ENCODE measurements at places on chromosomes 16 and 17.

GRCh38 chr17:52150935-52151334, 7.6 kb downstream of the CA10 start:
- DNase-seq = no peak

DNA sequence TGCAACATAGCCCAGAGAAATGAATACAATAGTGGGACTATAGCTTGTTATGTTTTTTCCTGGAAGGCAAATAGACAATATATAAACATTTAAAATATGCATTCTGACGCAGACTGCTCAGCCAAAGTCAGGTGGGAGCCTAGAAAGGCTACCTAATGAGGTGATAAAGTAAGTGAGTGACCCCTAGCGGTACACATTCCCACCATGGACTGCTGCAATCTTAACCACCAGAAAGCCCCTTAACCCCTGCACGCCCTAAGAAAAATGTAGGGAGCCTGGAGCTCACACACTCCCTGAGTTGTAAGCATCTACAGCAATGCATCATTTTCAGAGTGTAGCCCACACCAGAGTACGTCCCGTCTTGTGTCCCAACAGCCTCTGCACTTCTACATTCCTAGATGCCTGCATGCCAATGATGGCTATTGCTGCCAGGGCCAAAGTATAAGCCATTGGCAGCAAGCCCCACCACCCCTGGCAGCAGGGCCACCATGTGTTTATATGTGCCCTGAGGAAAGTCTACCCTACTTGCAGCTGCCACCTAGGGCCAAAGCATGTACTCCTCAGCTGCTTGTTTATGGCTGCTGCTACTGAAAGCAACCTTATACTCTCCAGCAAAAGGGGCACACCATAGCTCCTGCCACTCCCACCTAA, 127.6 kb downstream of the KIF2B start:
- no peak for DNase-seq

- DNase-seq = no peak
Measured at GRCh38 chr17:45792995-45793755, 9.1 kb downstream of the CRHR1 start.

DNA sequence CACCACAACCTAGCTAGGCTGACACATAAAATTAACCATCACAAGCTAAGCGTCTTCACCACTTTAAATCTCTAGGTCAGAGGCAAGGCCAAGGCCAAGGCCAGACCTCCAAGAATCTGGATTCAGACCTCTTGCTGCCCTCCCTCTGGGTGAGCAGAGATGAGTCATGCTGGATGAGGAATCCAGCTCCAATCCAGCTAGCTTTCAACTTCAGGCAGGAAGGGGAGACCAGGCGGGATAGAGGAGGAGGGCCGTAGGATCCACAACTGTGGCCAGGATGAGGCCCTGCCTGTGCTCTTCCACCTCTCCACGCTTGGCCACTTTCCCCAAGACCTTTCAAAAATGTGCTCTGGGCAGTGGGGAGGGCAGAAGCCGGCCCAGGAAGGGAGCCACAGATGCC, 14.7 kb downstream of the LRRC75A start:
- DNase-seq = peak; percentile 88

DNA sequence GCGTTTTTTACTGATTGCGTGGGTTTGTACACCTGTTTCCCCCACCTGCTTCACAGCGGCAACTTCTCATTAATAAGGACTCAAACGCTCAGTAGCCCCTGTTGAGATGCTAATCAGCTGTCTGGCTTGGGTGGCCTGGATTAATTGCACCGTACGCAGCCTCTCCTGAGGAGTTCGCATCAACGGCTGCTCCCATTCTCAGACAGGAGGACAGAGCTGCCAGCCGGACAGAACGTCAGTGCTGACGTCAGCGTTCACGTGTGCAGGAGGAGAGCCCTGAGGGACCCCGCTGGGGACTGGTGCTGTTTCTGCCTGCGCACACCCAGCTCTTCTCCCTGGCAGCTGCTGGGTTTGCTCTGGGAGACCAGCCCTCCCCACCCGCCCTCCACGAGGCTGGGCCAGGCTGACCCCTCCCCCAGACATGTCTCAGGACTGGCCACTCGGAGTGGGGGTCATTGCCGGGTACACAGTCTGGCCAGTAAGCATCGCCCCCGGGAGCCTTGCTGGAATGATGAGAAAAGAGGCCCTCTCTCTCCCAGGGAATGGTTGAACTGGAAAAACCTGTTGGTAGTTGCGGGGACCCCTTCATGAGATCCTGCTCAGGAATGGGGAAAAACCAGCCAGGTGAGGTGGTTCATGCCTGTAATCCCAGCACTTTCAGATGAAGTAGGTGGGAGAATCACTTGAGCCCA, 5.7 kb upstream of the BANP start:
- peak; percentile 53 for DNase-seq

DNA sequence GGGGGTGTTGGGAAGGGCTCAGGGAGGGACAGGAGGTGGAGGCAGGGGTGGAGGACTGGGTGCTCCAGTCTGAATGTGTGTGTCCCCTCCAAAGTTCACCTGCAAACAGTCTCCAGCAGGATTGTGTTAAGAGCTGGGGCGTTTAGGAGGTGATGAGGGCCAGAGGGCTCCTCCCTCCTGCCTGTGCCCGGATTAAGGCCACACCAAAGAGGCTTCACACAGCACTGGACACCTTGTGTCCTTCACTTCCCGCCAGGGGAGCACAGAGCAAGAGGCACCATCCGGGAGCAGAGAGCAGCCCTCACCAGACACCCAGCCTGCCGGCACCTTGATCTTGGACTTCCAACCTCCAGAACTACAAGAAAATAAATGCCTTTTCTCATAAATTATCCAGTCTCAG, 30.2 kb upstream of the ENPP7 start:
- DNase-seq = no peak

DNA sequence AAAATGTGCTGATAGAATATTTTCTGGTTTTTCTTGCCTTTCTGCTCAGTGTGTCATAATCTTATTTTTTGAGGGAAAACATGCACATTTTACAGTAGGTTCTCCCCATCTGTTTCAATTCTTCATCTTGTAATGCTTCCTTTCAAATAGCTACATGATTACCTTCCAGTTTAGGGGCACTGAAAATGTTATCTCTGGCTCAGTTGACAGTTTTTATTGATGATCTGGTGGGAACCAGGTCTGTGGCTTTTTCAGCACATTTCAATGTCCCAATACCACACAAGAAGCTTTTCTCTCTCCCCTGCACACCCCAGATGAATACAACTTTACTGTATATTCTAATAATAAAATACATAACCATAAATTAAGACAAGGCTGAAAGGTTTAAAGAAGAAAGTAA, 36.5 kb downstream of the FTO start:
- DNase-seq = no peak

DNA sequence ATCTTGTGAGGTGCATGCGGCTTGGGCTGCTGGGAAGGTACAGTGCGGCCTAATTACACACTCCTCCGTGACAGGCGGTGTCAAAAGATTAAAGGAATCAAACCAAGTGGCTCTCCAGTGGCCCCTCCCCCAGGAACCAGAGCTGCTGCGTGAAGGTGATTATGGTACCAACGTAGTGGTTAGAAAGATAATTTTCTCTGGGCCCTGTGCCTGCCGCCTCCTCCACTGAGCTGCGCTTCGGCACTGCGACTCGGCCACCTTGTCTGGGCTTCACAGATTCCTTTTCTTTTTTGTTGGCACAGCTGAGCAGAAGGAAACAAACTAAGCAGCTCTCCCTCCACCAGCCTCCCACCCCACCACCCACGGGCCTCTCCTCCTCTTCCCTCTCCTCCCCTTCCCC, 113.2 kb upstream of the SDK2 start:
- no peak for DNase-seq

- DNase-seq = peak; percentile 17
Measured at GRCh38 chr17:27657620-27658019, 26.6 kb downstream of the LGALS9 start.

DNA sequence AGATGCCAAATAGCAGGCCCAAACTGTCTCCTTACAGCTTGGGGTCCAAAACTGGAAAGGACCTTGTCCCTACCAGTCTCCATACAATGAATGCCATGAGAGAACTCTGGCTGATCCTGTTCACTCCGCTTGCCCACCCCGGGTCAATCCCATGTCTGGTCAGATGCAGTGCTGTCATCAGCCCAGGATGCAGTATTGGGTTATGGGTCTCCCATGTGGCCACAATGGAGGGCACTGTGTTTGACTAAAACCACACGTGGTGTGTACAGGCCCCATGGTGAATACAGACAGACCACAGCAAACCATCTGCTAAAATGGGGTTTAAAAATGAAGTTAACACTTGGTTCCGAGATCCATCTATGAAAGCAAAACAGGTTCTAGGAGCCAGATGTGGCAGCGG, 20.4 kb downstream of the TRIM16 start:
- DNase-seq = no peak

GRCh38 chr16:17238285-17239028, 232.3 kb downstream of the XYLT1 start:
- no peak for DNase-seq

- DNase-seq = no peak
Measured at GRCh38 chr16:72736074-72736473, 311.9 kb downstream of the ZFHX3 start.

DNA sequence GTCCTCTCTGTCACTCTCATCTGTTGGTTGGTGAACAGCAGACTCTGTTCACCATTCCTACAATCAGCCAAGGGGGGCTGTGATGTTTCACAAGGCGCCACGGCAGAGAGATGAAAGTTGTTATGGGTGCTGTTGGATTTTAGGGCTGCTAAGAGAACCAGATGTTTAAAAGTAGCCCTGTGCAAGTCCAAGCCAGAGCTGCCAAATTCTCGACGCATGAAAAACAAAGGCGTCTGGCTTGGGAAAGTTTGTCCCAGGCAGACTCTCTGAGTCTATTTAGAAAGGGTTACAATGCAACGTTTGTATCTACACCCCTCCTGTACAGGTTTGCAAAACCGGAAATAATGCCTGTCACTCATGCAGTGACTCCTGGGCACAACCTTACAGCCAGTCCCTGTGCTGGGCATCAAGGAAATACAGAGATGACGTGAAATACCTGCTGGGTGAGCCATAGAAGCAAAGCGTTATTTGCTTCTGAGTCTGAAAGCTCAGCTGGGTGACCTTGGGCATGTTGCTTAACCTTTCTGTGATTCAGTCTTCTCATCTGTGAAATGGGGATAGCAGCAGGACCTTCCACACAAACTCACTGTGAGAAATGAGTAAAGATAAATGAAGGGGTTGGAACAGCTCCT, 74.8 kb downstream of the XYLT1 start:
- no peak for DNase-seq

- no peak for DNase-seq
Measured at GRCh38 chr17:43477832-43478634, 5.7 kb upstream of the DHX8 start.

DNA sequence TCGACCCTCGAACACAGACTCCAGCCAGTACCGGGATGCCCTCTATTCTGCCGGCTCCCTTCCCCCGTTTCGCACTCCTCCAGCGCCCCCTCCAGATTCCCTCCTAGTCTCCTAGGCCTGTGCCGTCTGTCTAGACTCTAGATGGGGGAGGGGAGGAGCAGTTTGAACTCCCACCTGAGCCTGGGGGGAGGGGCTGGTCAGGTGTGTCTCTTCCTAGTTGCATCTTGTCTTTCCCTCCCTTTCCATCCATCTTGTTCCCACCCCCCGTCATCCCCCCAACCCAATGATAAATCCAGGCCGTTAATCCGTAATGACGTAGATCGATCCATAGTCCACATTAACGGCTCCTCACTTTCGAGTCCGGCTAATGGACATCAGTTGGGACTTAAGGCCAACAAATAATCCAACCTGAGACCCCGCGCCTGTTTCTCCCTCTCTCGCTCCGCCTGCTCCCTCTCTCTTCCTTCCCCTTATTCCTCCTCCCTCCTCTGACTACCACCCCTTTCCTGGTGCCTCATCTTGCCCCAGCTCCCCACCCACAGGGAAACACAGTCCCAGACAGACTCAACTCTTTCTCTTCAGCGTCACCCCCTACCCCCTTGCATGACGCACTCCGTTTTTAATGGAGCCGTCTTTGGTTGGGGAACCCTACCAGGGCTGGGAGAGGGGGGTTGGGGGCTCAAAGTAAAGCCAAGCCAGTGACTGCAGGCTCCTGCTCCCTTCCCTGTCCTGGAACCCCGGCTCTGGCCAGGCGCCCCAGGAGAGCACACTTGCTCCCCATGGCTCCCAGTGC, 3.4 kb upstream of the HOXB5 start:
- DNase-seq = no peak

GRCh38 chr17:43384476-43384862, 14.3 kb upstream of the ARL4D start:
- DNase-seq = no peak

DNA sequence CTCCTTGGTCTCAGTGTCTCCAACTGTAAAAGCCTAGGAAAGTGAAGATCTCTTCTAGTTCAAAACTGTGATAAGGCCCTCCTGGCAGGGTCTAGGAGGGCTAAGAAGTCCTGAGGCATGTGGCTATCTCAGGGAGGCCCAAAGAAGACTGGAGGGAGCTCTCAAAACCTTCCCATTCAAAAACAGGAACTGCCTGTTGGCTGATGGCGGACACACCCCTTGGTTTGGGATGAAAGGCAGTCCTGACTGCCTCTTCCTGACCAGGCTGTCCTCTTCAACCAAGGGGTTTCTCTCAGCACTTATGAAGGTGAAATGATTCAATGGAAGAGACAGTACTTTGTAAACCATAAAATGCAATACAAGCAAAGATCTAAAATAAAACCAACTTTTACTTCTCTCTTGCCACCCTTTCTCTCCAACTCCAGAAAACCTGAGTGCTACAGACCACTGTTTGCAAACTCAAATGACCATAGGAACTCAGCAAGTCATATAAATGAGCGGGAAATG, 4.7 kb downstream of the ZNF764 start:
- no peak for DNase-seq

DNA sequence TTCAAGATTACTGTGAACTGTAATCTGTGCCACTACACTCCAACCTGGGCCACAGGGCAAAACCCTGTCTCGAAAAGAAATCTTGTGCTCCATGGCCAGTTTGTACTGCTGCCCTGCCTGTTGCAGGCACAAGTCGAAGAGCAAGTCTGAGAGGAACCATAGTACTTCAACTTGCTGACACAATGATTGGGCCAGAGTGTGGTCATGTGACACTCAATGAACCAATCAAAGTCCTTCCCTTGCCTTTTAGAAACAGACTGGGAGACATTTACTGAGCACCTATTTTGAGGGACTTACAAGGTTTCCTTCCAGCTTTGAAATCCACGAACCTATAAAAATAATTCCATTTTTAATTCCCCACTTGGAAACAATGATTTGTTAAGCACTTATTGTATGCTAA, 39.8 kb upstream of the TMC5 start:
- peak; percentile 2 for DNase-seq

GRCh38 chr17:76003915-76004314, 3.3 kb downstream of the CDK3 start:
- no peak for DNase-seq

- DNase-seq = no peak
Measured at GRCh38 chr16:50367777-50368409, 895 bp downstream of the BRD7 start.

DNA sequence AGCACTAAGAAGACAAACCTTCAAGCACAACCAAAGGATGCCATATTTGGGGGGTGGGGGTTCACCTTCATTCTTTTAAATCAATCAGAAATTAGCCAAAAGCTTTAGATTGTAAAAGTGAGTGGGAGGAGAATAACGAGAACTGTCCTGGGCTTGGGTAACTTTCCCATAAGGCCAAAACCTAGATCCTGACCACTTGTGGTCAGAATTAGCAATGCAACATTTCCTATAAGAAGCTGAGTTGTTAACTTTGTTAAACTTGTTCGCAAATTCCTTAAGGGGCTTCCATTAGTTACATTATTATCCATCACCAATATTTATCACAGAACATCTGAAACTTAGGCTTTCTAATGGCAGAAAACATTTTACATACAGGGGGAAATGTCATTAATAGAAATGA, 25.1 kb downstream of the STAT5B start:
- no peak for DNase-seq
